ENCODE measurements at places on chromosomes 2 and 18. TPM values are rescaled to one million over a fixed set of nuclear protein-coding genes. Genes with fewer than 3 reads are reported as not detected.

Gene C2orf78
- total RNA-seq = not detected

Gene ARHGEF33
- 2.4 TPM for total RNA-seq

Gene APCDD1
- total RNA-seq = 10.6 TPM

Gene CAPN14
- total RNA-seq = 0.82 TPM

Gene EMILIN1
- 4.1 TPM for total RNA-seq

Gene SLC9A2
- 0.41 TPM for total RNA-seq

Gene RESP18
- total RNA-seq = 0.82 TPM

Gene DPP10
- 74.6 TPM for total RNA-seq

Gene TCF23
- not detected for total RNA-seq

Gene ITPRIPL1
- total RNA-seq = 4.9 TPM

Gene SLC40A1
- total RNA-seq = 45.2 TPM

Gene SERPINB5
- under 0.01 TPM for total RNA-seq

Gene AKAIN1
- total RNA-seq = 4.5 TPM

Gene SIX2
- 0.41 TPM for total RNA-seq

Gene REG3A
- not detected for total RNA-seq

Gene ASXL3
- total RNA-seq = 87.2 TPM

Gene RAB31
- total RNA-seq = 37.5 TPM

Gene MLPH
- total RNA-seq = 0.82 TPM

Gene CIDEA
- total RNA-seq = 1.6 TPM

Gene MREG
- 2.4 TPM for total RNA-seq

Gene FBXO15
- total RNA-seq = 4.1 TPM

Gene IL1R1
- 0.41 TPM for total RNA-seq

Gene GBX2
- total RNA-seq = 0.41 TPM

Gene CPS1
- total RNA-seq = 2.9 TPM

Gene PLA2R1
- total RNA-seq = 1.6 TPM

Gene TMEM17
- total RNA-seq = 4.9 TPM

Gene TDRD15
- total RNA-seq = under 0.01 TPM

Gene BMP10
- not detected for total RNA-seq

Measured in frontal cortex (tissue), 4 donors.